ENCODE measurements at places on chromosomes 12 and 14.

DNA sequence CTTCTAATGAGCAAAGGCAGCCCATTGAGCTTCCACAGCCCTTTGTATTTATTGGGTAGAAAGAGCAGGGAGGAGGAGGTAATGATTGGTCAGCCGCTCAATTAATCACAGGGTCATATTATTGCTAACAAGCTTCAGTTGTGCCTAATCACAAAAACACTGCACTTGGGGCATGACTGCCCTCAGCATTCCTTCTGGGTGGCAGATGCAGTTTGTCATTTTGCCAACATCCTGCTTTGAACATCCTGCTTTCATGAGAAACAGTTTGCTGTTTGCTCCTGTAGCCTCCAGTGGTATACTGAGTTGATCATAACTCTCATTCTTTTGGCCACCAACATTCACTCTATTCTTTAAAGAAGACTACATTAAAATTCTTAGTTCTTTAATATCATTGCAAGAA lies 462.9 kb upstream of the MIS18BP1 start:
- DNase-seq: no peak

GRCh38 chr14:68589447-68590200 lies 203.2 kb downstream of the ZFP36L1 start:
- no peak for DNase-seq

GRCh38 chr14:51715742-51716141 lies 64.0 kb downstream of the FRMD6 start:
- DNase-seq: no peak

DNA sequence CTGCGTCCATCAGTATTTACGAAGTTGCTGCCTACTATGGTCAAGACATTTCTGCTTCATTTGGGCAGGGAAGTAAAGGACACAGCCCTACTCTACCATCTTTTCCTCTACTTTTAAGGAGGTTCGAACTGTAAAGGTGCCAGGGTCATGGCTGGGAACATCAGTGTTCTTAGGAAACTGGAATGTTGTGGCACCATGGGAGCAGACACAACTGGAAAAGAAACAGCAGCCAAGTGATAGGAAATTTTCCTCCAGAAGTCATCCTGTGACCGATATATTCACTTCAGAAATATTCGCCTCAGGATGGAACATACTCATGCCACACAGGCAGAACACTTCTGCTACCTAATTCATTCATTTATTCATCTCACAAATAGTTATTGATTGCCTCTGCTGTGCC lies 104.4 kb downstream of the ETV6 start:
- DNase-seq: no peak

- no peak for DNase-seq
Measured at GRCh38 chr14:95162641-95163040, 5.3 kb upstream of the DICER1 start.

GRCh38 chr12:102879144-102879763 lies 37.8 kb downstream of the PAH start:
- DNase-seq: peak; percentile 29

DNA sequence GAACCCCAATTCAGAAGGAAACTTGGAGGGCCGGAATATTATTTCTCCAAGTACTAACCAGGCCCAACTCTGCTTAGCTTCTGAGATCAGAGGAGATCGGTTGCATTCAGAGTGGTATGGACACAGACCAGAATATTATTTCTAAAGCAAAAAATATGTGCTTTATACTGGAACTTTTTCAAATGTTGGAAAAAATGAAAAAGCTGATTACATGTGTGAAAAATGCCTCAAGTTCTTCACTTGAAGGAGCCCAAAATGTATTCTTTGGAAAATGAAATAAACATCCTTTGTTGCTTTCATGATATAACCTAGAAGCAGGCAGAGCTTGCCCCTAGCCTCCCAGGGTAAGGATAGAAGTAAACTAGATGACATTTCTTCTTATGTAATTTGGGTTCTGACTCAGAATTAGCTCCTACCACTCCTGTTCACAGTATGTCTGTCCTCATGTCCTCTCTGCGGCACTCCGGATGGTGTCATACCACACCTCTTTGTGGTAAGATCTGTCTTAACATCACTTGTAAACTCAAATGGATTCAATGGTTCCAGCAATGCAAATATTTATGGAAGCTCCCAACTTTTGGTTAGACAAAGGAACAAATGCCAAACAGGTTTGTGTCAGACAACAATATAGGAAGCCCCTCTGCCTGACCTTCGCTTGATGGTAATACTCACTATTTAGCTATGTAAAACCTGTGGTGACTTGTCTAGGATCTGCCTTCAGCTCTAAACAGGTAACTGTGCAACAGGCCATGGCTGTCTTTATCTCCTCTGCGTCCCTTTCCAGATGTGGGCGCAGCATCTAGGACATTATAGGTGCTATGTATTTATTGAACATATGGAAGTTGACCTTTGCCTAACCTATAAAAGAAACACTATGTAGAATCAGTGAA lies 178.5 kb downstream of the SSPN start:
- no peak for DNase-seq

DNA sequence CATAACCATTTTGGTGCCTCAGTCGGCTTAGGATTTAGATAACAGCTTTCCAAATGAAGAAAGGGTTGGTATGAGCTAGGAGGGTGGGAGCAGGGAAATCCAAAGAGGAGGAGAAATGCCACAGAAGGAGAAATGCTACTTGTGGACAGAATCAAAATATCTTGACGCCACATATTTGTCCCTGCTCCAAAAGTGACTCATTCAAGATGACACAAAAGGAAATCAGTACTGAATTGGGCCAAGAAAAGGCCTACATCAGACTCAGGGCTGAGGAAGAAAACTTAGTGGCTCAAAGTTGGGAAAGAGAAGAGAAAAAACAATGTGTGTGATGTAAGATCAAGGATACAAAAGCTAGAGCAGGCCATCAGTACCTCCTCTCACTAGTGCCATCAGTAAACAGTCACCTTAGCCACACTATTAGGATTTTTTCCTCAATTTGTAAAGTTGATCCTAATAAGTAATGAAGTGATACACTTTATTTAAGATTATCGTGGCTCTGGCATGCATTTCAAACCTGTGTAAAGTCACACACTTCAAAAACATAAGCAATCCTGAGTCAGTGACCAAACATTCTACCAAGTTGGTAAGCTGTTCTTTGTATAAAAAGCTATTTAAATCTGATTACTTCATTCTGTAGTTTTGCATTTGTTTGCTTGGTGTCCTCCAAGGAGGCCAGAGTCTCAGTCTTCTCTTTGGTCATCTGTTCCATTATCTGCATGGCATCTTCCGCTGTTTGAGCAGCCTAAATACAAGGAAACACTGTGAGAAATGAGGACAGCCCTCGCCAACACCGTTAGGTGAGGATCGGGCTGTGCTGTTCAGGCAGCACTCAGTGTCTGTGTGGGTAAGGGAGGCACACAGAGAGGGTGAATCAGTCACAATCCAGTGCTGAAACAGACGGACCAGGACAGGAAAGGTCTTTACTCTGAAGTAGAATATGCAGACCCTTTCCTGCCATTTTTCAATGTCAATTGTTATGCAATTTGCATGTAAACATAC lies 52.6 kb upstream of the VPS33A start:
- DNase-seq: no peak

DNA sequence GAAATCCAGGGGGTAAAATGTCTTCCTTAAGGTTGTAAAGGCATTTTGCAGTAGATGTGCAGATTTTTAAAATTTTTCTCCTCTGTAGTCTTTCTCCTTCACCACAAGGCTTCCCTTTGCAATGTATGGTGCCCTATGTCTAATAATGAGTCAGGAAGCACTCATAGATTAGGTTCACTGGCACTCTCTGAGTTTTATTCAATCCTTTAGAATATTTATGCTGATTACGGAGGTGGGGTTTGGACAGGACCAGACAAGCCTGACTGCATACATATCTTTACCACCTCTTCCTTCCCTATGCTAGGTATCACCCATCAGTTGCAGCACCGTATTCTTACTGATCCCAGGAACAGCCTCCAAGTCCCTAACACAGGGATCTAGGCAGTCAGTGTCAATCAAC lies 99.5 kb downstream of the NEDD1 start:
- no peak for DNase-seq

DNA sequence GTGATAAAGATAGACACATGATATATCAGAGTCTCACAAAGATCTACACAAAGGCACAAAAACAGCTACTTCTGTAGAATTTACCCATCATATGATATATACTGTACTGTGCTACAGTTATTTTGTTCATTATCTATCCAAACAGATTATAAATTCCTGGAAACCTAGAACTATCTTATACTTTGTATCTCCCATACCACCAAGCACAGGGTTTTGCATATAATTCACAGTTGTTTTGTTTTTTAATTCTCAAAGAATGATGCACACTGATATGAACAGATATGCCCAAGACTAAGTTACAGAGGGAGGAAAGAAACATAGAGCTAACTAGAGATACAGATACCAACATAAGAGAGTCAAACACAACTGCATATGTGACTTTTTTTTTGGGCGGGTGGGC lies 3.4 kb downstream of the PRKAG1 start:
- no peak for DNase-seq

- DNase-seq: no peak
Measured at GRCh38 chr12:85784096-85784720, 52.0 kb downstream of the RASSF9 start.

DNA sequence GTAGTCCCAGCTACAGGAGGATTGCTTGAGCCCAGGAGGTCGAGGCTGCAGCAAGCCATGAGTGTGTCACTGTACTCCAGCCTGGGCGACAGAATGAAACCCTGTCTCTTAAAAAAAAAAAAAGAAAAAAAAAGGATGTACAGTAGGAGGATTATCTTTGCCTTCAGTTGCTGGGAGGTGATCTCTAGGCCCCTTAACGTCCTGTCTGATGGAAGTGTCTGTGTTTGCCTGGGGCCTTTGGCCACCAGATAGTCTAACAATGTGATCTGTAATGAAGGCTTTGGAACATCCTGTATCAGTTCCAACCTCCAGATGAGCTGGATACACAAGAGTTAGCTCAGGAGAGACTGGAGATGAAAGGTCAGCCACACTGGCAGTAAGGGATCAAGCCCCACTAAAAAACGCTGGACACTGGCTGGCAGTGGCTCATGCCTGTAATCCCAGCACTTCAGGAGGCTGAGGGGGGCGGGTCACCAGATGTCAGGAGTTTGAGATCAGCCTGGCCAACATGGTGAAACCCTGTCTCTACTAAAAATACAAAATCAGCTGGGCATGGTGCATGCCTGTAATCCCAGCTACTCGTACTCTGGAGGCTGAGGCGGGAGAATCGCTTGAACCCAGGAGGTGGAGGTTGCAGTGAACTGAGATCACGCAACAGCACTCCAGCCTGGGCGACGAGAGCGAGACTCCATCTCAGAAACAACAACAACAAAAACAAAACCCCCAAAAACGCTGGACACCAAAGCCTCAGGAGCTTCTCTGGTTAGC lies 19.0 kb upstream of the HNF1A start:
- DNase-seq: no peak

DNA sequence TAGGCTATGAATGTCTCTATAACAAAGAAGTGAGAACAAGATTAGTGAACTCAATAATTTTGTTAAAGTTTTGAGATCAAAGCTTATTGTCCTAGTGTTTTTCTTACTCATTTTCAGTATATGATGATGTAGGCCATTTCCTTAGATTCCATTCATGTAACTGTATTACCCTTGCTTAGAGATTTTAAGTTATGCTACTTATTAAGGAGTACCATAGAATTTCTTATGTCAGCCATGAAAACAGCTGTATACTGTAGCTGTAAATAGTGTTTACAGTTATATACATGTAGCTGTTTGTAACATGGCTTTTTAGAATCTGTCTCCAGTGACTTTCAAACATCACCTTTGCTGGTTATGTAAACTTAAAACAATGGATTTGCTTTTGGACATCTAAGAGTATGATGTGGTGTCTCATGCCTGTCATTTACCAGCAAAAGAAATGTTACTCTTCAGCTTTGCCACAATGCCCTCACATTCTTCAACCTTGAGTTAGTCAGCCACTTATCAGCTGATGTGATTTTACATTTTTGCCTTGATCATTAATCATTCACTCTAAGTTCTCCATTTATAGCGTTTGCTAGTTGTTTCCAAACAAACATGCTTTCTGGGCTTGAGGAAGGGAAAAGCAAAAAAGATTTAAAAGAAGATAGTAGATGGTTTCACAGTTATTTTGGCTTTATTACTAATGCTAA lies 55.5 kb downstream of the SLC16A7 start:
- DNase-seq: no peak

DNA sequence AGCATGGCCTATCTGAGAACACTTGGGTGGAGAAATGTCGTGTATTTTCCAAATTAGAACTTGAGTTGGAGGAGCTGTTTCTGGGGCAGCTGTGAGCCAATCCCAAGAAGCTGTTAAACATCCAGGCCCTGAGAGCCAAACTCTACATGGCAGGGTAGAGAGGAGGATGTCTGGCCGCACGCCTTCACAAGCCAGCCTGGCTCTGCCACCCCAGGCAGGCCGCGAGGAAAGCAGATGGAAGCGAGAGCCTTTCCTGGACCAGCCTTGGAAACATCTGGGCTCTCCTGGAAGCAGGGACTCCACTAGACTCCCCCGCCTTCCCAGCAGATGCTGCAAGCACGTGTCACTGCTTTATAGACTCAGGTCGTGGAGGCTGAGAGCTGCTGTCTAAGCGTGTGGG lies 312.8 kb upstream of the FKBP4 start:
- DNase-seq: no peak

DNA sequence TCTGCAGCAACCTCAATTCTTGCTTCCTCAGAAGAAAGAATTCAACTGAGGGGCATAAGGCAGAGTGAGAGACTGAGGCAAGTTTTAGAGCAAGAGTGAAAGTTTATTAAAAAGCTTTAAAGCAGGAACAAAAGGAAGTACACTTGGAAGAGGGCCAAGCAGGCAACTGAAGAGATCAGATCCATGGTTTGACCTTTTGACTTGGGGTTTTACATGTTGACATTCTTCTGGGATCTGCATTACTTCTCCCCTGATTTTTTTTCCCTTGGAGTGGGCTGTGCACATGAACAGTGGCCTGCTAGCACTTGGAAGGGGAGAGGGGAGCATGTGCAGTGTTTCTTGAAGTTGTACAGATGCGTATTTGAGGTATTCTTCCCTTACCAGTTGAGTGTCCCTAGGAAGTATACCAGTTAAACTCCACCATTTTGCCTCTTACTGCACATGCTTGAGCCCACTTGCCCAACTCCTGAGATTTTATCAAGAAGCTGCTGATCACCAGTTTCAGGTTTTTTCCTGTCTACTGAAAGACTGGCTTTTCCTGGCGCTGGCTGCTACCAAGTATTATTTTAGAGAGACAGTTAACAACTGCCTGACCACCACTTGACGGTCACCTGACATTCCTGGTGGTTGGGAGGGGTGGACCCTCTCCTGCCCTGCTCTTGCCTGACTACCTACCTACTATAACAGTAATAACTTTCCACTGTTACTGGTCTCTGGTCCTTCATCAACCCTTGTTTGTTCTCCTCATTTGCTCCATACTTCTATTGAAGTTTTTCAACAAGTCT lies 26.0 kb upstream of the TMTC2 start:
- no peak for DNase-seq
